ENCODE measurements at places on chromosomes 2 and 18. TPM values are rescaled to one million over a fixed set of nuclear protein-coding genes. Genes with fewer than 3 reads are reported as not detected.

Gene DNAJC10
- 108 TPM for total RNA-seq

Gene CLK1
- 358 TPM for total RNA-seq

Gene DUSP19
- 3.0 TPM for total RNA-seq

Gene CKAP2L
- 0.62 TPM for total RNA-seq

Gene CCDC141
- total RNA-seq = 12.3 TPM

Gene NCKAP1
- total RNA-seq = 150 TPM

Gene GPR45
- not detected for total RNA-seq

Gene TBR1
- not detected for total RNA-seq

Gene TPO
- 4.5 TPM for total RNA-seq

Gene KYNU
- total RNA-seq = 6.0 TPM

Gene PSMA8
- total RNA-seq = not detected

Gene CPO
- total RNA-seq = 0.89 TPM

Gene TLX2
- not detected for total RNA-seq

GRCh38 chr2:195574312-195574711, 82.7 kb upstream of the SLC39A10 start:
- DNase-seq = no peak

- DNase-seq = no peak
Observed at GRCh38 chr2:196160101-196160500, 11.3 kb downstream of the STK17B start.

GRCh38 chr18:64331419-64331818, 182.5 kb upstream of the LINC00305 start:
- no peak for DNase-seq

GRCh38 chr18:75297731-75298130, 87.1 kb downstream of the TSHZ1 start:
- DNase-seq = no peak

GRCh38 chr2:152635635-152636298, 81.5 kb downstream of the PRPF40A start:
- DNase-seq = peak; percentile 82

- no peak for DNase-seq
Observed at GRCh38 chr2:170086751-170087412, 91.1 kb upstream of the MYO3B start.

- no peak for DNase-seq
Observed at GRCh38 chr2:135791418-135792190, 45.4 kb downstream of the LCT start.

GRCh38 chr2:234099266-234099665, 48.8 kb downstream of the SPP2 start:
- no peak for DNase-seq

DNA sequence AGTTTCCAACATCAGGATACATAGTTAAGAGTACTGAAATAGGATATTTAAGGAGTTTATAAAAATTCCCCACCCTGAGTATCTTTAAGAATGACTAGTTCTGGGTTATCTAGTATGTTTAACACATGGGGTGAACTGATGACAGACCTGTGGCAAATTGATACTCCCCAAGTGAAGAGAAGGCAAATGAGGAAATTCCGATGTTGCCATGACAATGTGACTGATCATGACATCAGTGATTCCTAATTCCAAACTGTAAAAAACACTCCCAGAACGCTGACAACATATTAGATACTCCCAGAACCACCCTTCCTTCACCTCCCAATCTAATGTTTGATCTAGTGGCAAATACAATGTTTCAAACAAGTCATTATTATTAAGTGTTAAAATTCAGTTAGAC, 77.6 kb downstream of the RBMS1 start:
- no peak for DNase-seq

GRCh38 chr2:75342504-75343175, 143.3 kb upstream of the TACR1 start:
- DNase-seq = no peak

DNA sequence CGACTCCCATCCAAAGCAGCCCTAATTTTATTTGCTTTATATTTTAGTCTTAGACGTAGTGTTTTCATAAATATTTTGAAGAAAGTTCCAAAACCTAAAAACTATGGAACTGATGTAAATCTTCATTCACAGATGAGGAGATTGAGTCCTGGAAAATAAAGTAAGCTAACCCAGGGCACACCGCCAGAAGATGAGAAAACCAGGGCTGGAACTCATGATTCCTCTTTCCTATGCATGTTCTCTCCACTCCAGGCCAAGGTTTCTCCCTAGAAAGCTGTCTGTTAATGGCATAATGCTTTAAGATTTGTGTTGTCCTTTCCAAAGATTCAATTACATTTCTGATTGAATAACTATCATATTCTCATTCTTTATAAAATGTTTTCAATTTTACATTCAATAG, 78.4 kb upstream of the ZC3H15 start:
- DNase-seq = no peak

GRCh38 chr2:168907940-168908662, 7.0 kb downstream of the G6PC2 start:
- no peak for DNase-seq

DNA sequence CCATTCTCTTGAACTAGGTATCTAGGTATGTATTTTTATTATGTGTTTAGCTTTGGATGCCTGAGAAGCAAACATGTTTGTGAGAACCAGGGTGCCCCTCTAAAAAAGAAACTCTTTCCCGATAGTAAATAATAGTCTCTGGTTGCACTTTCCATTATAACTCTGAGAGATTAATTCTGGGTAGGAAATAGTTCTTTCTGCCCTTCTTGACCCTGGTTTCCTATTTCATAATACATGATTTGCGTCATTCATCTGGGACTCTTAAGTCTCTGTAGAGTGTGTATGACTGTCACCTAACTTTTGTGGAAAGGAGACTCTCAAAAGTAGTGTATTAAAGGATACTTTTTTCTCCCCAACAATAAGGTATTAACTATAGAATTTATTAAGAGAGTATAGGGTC, 31.5 kb downstream of the ACSL3 start:
- DNase-seq = no peak

DNA sequence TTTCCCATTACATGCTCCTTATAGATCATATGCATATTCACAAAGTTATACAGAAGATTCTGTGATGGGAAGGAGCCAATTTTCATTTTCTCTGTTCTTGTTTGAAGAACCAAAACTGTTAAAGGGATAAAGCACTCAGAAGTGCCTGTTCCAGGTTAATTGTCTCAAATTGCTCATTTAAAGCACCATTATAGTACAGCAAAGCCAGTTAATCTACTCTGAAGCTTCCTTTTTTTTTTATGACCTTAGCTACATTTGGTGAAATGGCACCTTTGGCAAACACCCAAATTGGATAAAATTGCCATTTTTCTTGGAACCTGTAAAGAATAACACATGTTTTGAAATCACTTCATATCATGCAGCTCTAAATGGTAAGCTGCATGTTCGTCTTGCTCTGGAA, 1092.3 kb downstream of the BCL11A start:
- DNase-seq = no peak

- no peak for DNase-seq
Observed at GRCh38 chr2:4780679-4781078, 911.5 kb upstream of the SOX11 start.

DNA sequence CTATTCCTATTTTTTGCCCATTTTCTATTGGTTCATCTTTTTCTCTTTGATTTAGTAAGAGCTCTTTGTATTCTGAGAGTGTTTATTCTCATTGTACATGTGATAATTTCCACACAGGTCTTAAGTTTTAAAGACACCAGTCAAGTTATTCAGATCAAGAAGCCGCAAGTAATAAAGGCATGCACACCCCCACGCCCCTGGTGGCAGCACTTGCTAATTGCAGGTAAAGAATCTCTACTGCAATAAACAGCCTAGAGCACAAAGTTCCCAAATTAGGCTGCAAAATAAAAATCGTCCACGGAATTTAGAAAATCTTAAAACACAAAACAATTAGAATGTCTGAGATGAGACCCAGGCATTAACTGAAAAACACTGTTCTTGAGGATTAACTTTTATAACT, 45.2 kb downstream of the ST3GAL5 start:
- DNase-seq = no peak

DNA sequence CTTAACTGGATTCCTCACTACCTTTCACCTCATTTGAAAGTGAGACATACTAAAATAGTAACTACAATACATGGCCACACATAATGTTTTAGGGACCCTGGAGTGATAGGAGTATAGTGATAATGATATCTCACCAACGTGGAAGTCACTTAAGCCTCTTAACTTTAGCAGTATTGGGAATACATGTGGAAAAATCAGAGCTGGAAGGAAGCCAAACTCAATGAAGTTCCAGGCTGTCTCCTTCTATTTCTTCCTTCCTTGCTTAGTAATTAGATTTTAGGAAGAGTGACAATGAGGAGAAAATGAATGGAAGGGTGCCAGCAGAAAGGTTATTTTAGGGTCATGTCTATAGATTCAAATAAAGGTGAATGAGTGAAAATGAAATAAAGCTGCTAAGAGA, 387.3 kb downstream of the PLCL1 start:
- DNase-seq = no peak

- DNase-seq = no peak
Observed at GRCh38 chr2:144995482-144995881, 475.6 kb upstream of the ZEB2 start.

GRCh38 chr2:181241366-181241765, 215.8 kb upstream of the ITGA4 start:
- no peak for DNase-seq

DNA sequence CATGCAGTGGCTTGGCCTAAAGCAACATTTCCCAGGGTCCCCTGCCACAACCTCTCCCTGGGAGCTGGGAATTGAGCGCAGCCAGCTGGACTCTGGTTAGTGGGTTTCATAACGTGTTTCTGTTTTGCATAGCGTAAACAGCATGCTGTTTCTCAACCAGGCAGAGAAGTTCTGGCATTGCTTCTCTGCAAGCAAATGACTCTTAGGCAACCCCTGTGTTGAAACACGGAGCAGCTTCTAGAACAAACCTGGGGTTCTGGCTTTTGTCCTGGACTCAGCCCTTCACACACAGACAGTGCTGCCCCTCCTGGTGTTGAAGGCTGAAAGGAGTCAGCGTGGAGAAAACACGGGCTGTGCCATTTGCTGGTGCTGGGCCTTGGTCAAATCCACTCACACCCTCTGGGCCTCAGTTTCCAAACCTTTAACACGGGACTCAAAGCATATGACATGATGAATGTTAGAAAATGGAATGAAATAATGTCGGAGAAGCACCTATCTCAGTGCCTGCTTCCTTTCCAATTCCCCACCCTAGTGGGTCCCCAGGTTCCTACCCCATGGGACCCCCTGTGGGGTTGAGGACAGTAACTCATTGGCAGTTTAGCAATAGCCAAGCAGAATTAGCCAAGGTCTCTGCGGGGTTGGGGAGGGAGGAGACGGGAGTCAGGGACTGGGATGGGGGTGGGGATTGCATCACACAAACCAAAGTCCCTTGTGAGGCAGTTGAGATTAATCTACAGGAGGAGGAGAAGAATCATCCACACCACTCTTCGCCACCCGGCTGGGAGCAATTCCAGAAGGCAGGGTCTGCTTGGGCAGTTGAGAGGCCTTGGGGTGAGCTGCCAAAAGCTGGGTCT, 30.2 kb upstream of the IL1R2 start:
- DNase-seq = peak; percentile 85

DNA sequence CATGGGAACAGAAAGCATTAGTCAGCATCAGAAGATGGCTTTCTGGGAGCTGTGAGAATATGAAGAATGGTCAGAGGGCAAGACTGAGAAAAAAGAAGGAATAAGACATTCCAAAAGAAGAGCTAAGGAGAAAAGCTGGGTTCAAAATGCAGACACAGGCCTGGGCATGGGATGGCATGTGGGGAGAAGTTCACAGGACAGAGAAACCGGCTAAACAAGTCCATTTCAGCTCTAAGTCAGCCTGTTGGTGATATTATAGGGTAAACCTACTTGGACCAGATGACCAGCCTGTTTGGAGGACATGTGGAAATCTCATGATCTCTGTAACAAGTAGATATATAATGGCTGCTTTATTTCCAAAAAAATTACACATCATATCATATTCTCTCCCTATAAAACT, 91.7 kb upstream of the MEIS1 start:
- DNase-seq = no peak

DNA sequence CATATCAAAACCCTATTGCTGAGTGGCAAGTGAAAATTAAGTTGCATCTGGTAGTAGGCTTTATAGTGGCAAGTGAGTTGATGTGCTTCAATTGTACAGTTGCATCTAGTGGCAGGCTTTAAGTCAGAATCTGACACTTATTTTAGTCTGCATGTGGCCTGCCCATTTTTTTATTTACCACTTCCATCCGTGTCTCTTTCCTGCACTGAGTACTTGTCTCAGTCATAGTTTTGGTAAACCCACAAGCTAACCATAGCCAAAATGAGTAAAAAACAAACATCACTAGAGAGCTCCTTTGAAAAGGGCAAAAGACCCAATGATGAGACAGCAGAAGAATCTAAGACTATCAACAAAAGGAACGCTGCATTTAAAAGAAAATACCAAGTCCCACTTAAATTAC, 96.0 kb upstream of the CRACDL start:
- no peak for DNase-seq
